RPMI7951 (cell line): ENCODE measurements at places on chromosomes 16 and 17. TPM values are rescaled to one million over a fixed set of nuclear protein-coding genes. Genes with fewer than 3 reads are reported as not detected.

KRT15 gene
- 3.4 and 7.3 TPM in 2 replicates for total RNA-seq

PRPSAP2 gene
- 26.6 and 31.7 TPM in 2 replicates for total RNA-seq

CSH2 gene
- not detected in 2 replicates for total RNA-seq

CACNG5 gene
- not detected in 2 replicates for total RNA-seq

SLC35G6 gene
- not detected in 2 replicates for total RNA-seq

CDH1 gene
- total RNA-seq: not detected in 2 replicates

TRPV3 gene
- total RNA-seq: under 0.01 and 0.10 TPM in 2 replicates

SALL1 gene
- 8.9 and 10.8 TPM in 2 replicates for total RNA-seq

UBTF gene
- total RNA-seq: 40.4 and 41.1 TPM in 2 replicates

PHB1 gene
- total RNA-seq: 146 and 208 TPM in 2 replicates

DOC2B gene
- not detected in 2 replicates for total RNA-seq

EVPLL gene
- not detected in 2 replicates for total RNA-seq

CX3CL1 gene
- 0.36 and 1.3 TPM in 2 replicates for total RNA-seq

PDE6G gene
- 0.29 TPM in 1 of 2 replicates, not detected in the other for total RNA-seq

SLC47A1 gene
- 0.36 TPM in 1 of 2 replicates, not detected in the other for total RNA-seq

LHX1 gene
- 0.96 and 1.6 TPM in 2 replicates for total RNA-seq

LGALS9B gene
- total RNA-seq: not detected in 2 replicates

NOTUM gene
- 0.24 TPM in 1 of 2 replicates, not detected in the other for total RNA-seq

CCL22 gene
- total RNA-seq: not detected in 2 replicates

SP6 gene
- not detected in 2 replicates for total RNA-seq

CDRT15L2 gene
- total RNA-seq: not detected in 2 replicates

SMTNL2 gene
- total RNA-seq: not detected in 2 replicates
